ENCODE measurements at places on chromosomes 16 and 17.

- no peak for DNase-seq
These were observed 22.4 kb downstream of the GDE1 start for GRCh38 chr16:19499481-19499880.

DNA sequence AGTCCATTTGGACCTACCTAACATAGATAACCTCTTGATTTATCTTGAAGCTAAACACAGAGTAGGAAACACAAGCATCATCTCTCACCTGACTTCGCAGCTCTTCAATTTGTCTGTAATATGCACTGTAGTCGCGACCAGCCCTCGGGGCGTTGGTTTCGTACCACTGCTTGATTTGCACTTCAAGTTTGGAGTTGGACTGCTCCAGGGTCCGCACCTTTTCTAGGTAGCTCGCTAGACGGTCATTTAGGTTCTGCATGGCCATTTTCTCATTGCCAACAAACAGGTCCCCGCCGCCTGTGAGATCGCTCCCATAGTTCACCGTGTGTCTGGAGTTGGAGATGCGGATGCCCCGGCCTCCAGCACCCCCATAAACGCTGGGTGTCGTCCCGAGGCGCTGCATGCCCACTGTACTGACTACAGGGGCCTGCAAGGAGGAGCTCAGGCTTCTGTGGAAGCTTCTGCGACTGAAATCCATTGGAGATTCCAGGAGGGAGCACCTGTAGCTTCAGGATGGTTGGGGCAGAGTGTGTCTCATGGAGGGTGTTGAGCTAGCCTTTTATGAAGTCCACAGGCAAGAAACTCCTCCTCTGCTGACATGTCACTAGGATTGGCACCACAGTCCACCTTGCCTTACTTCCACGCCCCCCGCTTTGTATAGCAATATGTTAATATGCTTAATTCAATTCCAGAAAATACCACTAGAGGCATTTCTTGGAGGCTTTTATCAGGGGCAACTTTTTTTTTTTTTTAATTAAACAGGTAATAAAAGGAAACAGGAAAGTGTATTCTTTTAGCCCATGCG is at the start of gene KRT20:
TSS of gene KRT20 (minus strand) at position 535 of the 805 bp plus-strand sequence. CDS start at position 478, 57 bp downstream.
- DNase-seq: no peak

DNA sequence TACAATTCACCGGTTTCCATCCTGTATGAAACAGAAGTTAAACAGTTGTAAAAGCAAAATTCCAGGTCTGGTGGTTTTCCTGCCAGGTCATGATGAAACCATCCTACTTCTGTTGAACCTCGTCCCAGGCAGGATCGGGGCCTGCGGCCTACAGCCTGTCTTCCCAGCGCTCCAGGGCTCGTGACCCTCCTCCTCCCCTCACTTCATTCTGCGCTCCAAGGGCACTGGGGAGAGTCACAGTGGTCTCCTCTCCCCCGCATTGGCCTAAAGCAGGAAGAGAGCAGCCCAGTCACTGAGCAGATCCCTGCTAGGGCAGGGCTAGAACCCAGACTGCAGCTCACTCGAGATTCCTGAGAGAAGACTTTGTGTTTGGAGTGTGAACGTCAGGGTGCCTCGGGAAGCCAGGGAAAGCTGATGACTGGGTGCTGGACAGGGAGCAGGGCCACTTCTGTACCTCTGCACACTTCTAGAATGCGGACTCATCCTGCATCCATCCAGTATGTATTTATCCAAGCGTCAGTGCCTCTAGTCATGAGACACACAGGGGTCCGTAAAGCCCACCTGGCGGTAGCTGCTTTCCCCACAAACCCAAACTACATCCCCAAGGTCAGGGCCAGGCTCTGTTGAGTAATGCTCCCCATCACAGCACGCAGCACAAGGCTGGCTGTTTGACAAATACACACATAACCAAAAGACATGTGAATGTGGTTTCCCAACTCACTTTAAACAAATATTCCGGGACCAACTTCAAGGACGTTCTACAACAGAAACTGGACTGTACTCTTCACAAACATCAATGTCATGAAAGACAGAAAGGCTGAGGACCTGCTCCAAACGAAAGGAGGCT is 1.7 kb upstream of the ITGAE start:
- DNase-seq: no peak

- DNase-seq: no peak
These were observed 11.6 kb upstream of the CD79B start for GRCh38 chr17:63943745-63944144.

DNA sequence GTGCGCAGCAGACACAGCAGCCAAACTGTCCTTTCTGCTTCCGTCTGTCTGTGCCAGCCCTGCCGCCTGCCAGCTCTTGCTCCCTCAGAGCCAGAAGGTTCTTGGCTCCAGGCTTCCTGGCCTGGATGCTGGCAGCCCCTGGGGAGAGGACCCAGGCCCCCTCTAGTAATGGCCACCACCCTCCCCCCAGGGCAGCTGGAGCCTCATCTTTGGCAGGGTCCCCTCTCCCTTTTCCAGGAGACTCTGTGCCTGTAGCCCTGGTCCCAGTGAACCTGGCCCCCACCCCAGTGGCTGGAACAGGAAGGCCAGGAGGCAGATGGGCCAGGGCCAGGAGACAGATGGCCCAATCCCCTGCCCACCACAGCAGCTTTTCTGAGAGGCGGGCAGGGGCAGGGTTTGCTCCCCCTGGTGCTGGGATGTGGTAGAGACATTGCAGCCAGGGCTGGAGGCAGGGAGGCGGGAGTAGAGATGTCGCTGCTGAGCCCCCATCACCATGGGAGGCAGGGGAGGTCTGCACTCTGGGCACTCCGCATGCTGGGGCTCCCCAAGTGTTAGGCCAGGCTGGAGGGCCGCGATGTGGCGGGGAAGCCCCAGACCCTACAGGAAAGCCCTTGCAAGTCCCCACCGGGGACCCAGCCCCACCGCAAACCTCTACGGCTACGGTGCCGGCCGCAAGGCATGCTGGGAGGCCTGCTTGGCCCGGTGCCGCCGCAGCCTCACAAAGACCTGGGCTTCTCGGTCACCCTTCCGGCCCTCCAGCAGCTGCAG is 16.7 kb downstream of the UNC13D start:
- DNase-seq: peak; percentile 86

DNA sequence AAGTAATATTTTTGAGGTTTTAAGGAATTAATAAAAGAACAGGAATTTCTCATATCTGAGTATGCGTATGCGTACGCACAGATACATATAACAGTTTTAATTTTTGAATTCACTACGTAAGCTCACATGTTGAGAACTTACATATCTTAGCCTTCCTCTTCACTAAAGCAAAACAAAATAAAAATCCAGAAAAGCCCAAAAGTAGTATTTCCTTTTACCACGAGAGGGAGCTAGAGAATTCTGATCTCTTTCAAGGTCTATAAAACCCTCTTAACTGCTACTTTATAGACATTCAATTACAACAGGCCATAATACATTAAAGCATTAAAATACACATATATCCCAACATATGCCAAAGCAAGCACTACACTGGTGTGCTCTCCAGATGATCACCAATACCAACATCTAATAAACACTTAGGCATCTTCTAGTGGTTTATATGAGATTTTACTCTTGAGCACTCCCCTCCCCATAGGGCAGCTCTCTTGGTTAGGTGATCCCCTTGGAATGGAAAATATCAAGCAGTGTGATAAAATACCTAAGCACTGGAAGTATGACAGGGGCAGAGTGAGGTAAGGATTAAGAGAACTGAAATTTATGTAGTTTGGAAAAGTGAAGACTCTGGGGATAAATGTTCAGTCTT is 94.0 kb downstream of the SKAP1 start:
- peak; percentile 78 for DNase-seq

- no peak for DNase-seq
These were observed 719.0 kb downstream of the KCNJ2 start for GRCh38 chr17:70888324-70888723.

DNA sequence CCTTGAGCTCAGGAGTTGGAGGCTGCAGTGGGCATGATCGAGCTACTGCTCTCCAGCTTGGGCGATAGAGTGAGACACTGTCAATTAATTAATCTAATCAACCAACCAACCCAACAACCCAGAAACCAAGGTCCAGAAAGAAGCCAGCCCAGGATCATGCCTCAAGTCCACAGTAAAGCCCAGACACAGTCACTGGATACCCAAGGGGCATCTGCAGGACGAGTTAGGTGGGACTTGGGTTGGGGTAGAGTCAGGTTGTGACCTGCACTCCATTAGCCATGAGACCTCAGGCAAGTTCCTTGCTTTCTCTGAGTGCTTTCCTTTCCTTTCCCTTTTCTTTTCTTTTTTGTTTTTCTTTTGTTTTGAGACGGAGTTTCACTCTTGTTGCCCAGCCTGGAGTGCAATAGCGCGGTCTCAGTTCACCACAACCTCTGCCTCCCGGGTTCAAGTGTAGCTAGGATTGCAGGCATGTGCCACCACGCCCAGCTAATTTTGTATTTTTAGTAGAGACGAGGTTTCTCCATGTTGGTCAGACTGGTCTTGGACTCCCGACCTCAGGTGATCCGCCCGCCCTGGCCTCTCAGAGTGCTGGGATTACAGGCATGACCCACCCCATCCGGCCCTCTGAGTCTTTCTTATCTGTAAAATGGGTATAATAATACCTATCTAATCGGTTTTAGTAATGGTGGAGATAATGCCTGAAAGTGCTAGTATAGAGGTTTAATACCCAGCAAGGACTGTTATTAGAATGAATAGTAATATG is 3.5 kb upstream of the HSD17B1 start:
- no peak for DNase-seq

- no peak for DNase-seq
These were observed 202.3 kb downstream of the CPPED1 start for GRCh38 chr16:12601290-12601900.

GRCh38 chr16:74896389-74897370 is 88.2 kb downstream of the WDR59 start:
- DNase-seq: peak; percentile 10
